ENCODE measurements at places on chromosomes 16 and 17.

DNA sequence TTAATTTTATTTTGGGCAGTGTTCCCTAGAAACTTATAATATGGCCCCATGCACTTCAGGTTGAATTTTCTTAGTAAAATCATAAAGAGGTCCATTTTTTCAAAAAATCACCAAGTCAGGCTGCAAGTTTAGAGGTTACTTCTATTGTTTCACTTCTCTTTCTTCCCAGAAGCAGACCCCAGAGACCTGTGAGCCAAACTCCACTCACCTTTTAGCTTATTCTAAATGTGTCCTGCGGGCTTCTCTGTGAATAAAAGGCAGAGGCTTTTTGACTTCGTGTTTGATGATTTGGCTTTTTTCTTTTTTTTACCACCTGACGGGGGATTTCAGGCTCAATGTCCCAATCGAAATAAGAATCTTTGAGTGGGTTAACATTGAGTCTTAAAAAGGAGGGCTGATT lies 7.4 kb downstream of the PRKCB start:
- no peak for DNase-seq

DNA sequence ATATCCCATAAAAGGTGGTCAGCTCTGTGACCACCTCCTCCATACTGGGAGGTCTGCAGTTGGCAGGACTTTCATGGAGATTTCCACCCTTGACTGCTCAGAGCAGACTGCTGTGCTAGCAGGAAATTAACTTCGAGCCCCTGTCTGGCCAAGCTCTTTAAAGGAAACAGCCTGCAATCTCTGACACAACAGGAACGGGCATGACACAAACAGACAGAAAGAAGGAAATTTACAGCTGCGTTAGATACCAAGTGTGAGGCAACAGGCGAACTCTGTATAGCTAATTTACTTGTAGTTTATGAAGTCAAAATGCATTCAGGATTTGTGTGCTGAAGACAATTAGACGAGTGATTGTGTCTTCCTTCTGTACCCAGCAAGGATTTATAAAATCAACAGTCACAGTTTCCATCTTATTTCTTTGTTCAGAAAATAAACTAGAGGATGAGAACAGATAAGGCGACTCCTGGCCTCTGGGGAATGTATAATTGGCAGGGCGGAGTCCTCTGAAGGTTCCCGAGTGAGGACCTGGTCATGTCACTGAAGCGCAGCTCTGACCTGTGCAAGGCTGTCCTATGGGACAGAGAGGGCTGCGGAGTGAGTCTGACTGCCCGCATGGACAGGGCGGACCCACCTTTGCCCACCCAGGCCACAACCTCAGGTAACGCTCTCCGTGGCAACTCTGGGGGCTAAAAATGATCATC lies 16.1 kb downstream of the WIPI1 start:
- no peak for DNase-seq

DNA sequence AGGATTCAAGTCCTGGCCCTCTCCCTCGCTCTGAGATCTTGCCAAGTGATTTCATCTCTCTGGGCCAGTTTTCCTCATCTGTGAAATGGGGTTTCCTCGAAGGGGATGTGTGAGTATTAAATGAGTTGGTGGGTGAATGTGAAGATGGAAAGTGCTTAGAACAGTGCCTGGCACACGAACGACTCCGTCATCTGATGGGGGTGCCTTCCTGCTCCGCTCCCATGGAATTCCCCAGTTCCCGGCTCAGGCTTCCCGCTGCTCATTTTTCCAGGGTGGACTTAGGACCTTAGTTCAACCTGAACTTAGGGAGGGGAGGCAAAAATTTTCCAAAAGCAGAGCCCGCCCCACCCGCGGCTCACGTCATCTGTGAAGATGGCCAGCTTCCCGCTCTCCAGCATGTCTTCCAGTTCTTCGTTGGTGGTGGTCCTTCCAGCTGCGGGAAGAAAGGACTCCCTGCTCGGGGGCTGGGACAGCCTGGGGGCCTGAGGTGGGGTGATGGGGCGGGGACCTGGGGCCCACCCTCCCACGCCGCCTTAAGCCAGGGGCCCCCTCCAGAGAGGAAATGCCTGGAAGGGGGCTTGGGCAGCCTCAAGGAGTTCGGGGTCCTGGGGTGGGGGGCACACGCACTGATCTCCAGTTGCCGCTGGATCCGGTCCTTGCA lies 11.4 kb downstream of the HSD3B7 start:
- DNase-seq, result peak; percentile 50

- DNase-seq, result no peak
These were observed 5.2 kb downstream of the GPR179 start for GRCh38 chr17:38338535-38338934.

DNA sequence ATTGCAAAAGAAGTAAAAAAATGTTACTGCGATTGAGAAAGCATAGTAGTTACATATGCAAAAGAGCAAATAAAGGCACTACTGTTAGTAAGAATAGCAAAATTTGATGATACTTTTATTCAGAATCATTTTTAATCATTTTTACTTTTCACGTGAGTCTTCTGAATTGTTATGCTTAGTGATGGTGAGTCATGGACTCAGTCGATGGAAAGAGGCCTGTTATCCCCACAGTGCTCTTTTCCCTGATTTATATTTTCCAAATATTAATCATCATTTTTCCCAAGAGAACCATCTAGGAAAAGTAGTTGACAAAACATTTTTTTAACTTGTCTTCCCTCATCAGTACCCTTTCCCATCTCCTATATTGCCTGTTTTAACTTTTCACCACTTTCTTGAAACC lies 181.1 kb downstream of the CHD9 start:
- DNase-seq, result no peak

All from SW480 (cell line).